ENCODE measurements at places on chromosomes 13 and 19.

DNA sequence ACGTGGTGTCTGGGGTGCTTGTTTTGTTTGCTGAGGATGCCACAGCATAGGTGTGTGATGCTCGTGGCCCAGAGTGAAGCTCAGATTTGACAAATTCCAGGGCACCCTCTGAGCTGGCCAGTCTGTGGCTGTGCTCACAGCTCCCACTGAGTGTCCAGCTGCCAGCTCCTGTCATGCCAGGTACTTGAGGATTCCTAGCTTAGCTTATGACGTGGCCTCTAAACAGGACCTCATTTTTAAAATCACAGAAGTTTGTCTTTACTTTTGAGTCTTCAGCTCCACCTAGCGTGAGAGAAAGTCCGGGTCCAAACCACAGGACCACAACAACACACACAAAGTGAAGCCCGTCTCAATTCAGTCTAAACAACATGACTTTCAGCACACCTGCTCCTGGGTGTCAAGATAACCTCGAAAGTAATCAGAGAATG lies 117.3 kb downstream of the RAB20 start:
- no peak for DNase-seq

DNA sequence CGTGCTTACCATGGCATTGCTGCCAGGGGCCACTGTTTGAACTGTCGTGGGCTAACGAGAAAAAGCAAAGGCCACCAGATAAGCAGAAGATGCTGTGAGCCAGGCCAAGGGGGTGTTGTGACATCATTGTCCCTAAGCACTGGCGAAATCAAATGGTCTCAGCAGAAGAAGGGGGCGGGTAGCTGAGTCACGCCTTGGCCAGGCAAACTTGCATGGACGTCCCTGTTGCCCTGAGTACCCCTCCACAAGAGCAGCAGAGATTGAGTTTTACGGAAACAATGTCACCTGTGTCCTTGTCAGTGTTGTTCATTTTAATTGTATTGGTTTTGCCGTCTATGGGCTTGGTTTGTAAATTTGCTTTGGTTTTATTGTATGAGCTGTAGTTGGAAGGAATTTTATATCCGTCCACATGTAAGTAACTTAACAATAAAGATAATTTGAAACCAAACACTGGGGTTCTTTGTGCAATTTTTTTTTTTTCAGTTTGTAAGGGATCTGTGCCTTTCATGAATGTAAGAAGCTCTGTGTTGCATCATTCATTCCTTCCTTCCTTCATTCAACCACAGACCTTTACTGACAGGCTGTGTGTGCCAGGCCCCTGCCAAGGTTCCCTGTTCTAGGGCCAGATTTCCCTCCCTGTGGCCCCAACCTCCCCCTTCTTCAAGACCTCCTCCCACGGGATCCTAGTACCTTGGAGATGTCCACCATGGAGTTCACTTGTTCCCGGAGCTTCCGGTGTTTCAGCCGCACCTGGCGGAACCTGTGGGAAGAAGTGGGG lies 12.3 kb downstream of the KCNN4 start:
- no peak for DNase-seq

DNA sequence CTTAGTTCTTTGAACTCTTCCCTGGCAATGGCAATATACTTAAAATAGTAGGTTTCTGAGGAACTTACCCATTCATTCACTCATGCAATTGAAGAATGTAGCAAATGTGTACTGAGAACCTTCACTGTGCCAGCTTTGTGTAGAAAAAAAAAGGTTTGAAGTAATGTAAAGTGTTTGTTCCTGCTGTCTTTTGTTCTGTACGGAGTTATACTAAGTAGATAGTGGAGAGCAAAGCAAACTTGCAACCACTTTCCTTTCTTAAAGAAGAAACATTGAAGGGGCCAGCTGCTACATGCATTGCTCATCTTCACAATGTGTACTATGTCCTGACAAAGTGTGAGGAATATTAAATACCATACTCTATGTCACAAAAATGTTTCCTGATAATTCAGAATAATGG lies 68.9 kb upstream of the FREM2 start:
- DNase-seq: no peak

GRCh38 chr19:51145916-51146493 lies 3.9 kb downstream of the SIGLEC7 start:
- DNase-seq: no peak

- no peak for DNase-seq
Observed at GRCh38 chr19:810883-811489, 10.8 kb downstream of the PLPPR3 start.

- no peak for DNase-seq
Observed at GRCh38 chr13:108795841-108796240, 166.4 kb downstream of the MYO16 start.

DNA sequence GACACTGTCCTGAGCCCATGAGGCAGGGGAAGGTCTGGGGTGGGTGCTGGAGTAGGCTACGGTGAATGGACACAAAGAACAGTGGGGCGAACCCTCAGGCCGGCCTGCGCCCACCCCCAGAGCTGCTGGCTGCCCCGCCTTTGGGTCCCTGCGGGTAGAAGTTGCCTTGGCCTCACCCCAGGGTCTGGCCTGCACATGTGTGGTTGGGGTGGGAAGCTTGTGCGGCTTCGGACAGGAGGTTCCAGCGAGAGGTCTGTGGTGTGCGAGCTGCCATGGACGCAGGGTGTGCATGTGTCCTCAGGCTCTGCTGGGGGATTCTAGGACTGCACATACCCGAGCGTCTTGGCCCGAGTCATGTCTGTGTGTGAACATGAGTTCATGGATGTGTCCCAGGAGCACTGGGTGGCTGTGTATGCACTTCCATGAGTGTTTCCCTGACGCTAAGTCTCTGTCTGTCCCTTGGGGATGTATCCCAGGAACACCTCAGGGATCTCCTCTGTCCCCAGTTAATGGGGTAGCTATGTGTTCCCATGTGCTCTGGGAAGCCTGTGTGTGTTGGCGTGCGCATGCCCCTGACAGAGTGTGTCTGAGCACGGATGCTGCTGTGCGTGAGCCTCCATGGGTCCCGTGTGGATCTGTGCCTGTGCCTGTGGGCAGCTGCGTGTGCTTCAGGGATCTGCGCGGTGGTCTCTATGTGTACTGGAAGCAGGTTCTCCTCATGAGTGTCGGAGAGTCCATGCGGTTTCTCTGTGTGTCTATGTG lies 20.8 kb upstream of the POU2F2 start:
- no peak for DNase-seq

DNA sequence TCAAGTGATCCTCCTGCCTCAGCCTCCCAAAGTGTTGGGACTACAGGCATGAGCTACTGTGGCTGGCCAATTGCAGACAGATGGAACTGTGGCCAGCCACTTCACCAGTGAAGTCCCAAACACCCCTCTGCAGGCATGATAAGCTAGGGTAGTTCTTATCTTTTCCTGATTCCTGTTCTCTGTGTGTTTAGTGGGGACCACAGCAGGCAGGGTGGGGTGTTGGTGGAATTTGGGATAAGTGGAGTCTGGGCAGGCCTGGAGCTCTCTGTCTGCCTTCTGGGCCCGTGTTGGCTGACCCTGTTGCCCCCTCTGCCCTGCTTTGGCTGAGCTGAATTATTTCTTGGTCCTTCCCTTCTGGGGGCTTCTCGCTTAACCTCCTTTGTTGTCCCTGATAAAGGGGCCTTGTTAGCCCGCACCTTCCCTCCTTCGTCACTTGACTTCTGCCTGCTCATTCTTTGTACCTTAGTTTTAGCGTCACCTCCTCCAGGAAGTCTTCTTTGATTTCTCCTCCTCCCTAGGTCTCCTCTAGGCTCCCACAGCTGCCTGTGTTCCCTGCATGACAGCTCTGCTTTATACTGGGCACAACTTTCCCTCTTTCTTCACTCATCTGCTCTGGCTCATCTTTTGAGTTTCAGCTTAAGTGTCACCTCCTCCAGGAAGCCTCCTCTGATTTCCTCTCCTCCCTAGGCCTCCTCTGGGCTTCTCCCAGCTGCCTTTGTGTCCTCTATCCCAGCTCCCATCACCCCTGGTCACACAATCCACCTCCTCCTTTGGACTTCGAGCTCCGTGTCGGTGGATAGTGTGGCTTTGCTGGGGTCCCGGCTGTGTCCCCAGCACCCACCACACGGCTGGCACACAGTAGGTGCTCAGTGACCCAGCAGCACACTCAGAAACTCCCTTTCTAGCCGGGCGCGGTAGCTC lies 1.7 kb upstream of the NCLN start:
- DNase-seq: no peak

DNA sequence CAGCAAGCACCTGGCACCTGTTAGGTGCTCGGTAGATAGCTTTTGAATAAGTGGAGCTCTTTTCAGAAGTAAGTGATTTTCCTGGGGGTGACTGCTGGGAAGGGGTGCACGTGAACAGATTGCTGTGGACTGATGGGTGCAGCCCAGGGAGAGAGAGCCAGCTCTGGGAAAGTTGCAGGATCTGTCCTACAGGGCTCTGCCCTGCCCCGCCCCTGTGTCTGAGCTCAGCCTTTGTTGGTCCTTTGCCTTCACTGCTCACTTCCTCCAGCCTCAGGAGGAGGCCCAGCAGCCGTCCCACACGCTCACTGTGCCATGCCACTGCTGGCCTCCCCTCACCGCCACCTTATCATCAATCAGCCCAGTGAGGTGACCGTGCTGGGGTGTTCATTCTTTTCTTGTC lies 33.7 kb upstream of the TEX29 start:
- DNase-seq: no peak

- DNase-seq: no peak
Observed at GRCh38 chr19:47776568-47776967, 1.9 kb upstream of the SELENOW start.

DNA sequence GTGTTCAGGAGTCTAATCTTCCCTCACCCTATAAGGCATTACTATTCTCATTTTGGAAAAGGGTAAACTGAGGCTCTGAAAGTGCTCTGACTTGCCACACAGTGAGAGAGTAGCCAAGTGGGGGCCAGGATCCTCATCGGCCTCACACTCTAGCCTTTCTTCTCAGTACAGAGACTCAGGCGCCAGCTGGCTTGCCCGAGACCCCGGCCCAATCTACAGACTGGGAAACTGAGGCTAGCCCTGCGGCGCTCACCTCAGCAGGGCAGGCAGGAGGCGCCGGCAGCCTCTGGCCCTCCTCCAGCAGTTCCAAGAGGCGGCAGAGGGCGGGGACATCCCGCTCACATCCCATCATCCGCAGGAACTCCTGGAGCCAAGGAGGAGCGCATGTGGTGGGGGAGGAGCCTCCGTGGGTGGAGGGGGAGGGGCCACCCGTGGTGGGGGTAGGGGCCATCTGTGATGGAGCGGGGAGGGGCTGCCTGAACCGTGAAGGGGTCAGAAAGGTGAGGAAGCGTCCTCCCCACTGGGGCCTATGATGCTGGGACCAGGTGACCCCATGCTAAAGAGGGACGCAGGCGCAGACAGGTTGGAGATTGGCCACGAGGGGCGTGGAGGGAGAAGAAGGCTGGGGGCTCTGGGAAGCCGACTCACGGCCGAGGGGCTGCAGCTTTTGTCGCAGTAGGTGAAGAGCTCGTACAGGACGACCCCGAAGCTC lies 8.7 kb upstream of the INSL3 start:
- no peak for DNase-seq

GRCh38 chr13:33213797-33214196 lies 71.8 kb downstream of the STARD13 start:
- DNase-seq: no peak
